Hematopoietic multipotent progenitor cell treated with erythropoietin and hydrocortisone succinate and interleukin-3 and kit ligand, for 6 days (in vitro differentiated cells): ENCODE measurements at places on chromosomes 1 and 21.

DNA sequence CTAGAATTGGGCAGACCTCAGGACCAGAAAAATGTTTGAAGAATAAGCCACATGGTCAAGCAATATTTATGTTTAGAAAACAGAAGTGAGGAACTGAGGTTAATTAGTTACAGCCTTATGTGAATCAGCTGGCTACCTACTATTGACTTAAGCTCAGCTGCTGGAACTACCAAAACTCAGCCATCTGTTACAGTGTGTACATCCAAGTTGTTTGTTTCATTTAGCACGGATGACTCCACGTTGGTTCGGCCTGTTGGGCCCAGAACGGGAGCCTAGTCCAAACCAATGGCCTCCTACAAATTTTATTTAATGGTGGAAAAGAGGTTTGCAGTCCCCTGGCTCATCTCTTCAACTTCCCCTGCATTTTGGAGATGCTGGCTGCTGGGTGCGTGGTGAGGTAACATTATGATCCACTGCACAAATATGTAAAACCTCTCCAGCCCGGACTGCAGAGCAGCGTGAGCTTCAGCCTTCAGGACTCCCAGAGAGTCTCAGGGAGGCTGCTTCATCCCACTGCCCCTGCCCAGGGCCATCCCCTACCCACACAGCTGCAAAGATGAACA, 143.4 kb downstream of the ZZZ3 start:
- DNase-seq, result no peak

GRCh38 chr1:98256700-98257099, 335.9 kb upstream of the DPYD start:
- DNase-seq, result no peak

- peak; percentile 86 for DNase-seq
Measured at GRCh38 chr1:40153073-40153770, 8.0 kb upstream of the RLF start.

GRCh38 chr1:154174654-154175053, 17.2 kb downstream of the TPM3 start:
- no peak for DNase-seq

DNA sequence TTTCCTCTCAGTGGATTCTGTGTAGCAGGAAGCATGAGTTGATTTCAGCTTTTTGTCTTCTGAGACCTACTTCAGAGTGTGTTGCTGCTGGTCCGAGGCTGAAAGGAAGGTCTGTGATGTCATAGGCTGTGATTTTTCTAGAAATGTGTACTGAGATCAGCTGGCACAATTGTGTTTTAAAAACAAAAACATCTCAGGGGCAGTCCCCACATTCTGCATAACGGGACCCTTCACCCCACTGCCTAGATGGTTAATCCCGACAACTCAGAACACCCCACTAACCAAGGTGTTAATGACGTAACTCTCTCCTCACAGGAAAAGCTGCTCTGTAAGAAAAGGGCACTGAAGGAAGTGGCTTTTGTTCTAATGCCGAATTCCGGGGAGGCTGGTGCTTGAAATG, 59.8 kb upstream of the PPP2R5A start:
- no peak for DNase-seq

DNA sequence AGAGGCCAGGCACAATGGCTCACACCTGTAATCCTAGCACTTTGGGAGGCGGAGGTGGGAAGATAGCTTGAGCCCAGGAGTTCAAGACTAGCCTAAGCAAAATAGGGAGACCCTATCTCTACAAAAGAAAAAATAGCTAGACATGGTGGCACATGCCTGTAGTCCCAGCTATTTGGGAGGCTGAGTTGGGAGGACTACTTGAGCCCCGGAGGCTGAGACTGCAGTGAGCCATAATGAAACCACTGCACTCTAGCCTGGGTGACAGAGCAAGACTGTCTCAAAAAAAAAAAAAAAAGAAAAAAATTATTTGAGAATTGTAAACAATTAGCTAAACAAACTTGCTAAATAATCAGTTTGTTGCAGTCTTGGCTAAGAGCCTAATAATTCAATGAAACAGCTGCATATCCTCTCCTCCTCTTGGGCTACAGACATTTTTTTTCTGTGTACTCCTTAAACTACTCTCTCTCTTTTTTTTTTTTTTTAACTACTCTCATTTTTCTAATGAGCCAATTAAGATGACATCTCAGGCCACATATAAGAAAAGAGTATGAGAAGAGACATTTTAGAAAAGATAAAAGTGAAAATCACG, 10.5 kb upstream of the DNAJB4 start:
- DNase-seq, result no peak
